GM04504 (cell line): ENCODE measurements at places on chromosomes 3 and 15.

DNA sequence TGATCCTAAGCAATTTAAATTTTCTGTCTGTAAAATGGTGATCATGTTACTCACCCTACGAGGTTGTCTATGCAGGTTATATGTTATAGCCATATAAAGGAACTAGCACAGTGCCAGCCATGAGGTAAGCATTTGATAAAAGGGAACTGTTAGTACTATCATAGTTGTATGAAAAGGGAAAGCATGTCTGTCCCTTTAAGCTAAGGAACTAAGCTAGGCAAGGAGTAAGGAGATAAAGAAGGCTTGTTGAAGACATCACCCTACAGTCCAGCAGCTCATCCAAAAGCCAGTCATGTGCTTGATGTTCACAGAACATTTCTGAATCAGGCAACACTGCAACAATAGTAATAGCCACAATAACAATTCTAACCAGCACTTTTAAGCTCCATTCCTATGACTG lies 243.9 kb downstream of the ZBTB20 start:
- DNase-seq = no peak

DNA sequence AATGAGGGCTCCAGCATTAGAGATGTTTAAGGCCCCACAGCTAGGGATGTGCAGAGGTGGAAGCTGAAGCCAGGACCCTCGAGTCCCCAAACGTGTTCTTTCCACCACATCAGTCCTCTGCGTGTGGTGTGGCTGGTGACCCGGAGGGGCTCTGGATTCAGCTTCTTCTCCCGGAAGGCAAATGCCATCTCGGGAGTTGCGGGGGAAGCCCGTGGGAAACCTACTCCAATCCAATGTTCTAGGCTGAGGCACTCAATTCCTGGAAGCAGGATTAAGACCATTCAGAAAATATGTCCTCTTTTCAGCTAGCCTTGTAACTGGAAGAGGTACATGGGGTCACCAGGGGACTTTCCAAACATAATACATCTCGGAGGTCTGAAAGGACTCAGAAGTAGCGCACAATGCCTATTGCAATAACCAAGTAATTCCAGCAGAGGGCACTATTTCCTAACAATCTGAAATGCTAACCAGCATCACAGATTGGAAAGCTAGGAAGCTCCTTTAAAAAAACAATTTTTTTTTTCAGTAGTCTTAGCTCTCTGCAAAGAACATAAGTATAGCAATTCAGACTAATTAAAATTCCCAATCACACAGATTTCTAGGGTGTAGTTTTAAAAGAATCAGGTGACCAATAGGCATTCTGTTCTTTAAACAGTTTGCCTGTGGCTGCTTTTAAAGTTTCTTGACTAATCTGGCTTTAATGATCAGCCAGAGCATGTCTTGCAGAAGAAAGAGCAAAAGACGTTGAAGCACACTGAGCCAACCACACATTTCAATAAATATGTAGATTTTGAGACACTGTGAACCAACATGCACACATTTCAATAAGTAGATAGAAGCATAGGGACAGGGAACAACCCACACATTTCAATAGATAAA lies 36.1 kb downstream of the BNC1 start:
- DNase-seq = peak; percentile 46

- peak; percentile 32 for DNase-seq
Observed at GRCh38 chr3:132352556-132353143, 35.4 kb downstream of the ACP3 start.

GRCh38 chr15:60477164-60477563 lies 1.8 kb downstream of the ICE2 start:
- no peak for DNase-seq

- no peak for DNase-seq
Observed at GRCh38 chr15:25058080-25058785, 103.4 kb downstream of the SNRPN start.

- DNase-seq = peak; percentile 61
Observed at GRCh38 chr3:47016934-47017435, 37.5 kb downstream of the NBEAL2 start.

DNA sequence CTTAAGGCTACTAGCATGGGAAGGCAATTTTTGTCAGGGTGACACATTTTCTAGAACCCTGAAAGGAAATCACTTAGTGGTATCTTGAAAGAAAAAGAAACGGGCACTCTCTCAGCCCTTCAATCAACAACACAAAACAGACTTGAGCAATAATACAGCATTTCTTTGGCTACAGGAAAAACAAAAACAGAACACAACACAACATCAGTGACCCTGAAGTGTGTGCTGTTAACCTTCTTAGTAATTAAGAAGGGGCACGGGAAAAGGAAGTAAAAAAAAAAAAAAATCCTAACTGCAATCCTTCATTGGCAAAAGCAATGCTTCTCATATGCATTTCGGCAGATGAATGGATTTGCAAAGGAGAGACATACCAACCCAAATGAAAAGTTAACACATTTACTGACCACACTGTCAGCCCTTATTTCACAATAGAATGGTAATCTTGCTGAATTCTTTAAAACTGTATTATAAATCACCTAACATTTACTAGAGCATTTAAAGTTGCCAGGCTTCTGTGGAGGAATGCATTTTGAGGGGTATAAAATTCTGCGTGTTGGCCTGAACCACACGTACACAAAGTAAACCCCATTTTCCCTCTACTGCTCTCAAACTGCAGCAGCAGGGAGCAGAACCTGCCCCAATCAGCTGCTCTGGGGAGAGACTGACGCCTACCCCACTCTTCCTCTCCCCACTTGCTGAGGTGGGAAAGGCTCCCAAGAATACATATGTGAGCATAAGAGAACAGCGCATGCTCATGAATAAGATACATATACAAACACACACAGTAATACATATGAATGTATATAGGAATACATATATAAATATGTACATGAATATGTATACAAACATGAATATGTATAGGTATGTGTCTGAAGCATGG lies 198.5 kb downstream of the FOXP1 start:
- DNase-seq = no peak

- DNase-seq = no peak
Observed at GRCh38 chr3:57980416-57980815, 27.8 kb upstream of the FLNB start.

- no peak for DNase-seq
Observed at GRCh38 chr15:44029003-44029402, 166.1 kb downstream of the FRMD5 start.

DNA sequence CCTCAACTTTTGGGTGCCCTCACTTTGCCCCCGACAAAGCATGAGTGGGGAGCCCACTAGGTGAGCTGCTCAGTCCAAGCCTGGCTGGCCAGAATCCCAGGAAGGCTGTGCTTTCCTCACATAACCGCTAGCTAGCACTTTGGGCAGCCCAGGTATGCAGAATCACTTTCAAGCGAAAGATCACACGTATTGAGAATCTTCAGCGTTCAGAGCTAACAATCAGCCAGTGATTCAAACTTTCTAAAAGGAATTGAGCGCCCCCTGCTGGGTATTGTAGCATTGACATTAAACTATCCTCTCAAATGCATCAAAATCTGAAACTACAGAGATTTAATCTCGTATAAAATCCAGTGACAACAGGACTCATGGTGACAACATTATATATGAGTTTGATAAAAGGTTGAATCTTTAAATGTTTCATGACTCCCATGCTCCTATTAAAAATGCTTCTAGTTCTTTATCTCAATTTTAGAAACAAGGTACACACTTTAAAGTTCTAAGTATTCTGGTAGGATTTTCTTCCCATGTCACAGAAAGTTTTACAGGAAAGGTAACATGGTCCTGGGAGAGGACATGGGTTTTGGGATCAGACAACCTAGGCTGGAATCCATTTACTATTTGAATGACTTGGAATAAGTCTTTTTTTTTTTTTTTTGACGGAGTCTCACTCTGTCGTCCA lies 11.8 kb downstream of the ANAPC13 start:
- peak; percentile 73 for DNase-seq

DNA sequence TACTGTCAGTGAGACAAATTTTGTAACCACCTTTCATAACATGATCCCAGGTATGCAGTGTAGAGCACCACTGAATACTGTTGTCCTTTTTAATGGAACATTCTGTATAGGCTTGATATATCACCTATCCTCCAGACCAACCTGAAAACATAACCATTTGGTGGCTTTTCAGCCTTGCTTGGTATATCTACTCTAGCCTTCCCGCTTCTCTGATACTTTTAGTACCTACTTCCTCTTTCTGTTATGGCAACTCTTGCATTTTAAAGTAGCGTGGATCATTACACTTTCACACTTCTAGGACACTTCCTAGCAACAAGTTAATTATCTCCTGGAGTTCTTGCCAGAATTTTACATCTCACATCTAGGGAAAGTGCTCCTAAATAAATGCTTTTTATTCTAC lies 226.6 kb upstream of the ROBO1 start:
- DNase-seq = no peak

- DNase-seq = peak; percentile 16
Observed at GRCh38 chr3:174397848-174398247, 461.3 kb upstream of the NAALADL2 start.

DNA sequence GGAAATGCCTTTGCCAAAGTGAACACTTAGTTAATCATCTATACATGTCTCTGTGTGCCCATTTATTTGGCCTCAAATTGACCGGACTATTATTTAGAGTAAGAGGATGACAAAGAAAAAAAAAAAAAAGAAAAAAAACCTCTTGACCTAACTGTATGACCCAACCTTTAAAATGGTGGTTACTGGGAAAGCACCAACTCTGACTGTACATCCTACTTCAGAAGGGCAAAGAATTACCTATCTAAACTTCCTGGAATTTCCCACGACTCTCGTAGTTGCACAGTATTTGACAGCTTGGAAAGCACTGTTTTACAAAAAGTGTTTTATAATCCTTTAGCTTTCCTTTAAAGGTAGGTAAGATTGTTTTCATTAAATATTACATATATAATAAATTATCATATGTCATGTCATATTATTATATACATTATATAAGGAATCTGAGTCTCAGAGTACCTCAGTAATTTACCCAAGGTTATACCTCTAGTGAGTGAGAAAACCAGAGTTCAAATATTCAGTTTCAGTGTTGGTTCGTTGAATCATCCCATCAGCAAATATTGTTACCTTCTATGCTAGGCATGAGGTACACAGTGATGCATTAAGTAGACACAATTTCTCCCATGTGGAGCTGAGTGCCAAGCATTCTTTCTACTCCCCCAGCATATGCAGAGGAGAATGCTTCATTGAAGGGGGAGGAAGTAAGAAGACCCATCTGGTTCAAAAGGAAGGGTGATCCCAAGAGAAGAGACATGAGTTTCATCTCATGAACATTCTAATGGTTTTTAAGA lies 5.0 kb downstream of the BCL2A1 start:
- DNase-seq = no peak

GRCh38 chr3:14125193-14126016 lies 553 bp downstream of the TMEM43 start:
- DNase-seq = peak; percentile 91

DNA sequence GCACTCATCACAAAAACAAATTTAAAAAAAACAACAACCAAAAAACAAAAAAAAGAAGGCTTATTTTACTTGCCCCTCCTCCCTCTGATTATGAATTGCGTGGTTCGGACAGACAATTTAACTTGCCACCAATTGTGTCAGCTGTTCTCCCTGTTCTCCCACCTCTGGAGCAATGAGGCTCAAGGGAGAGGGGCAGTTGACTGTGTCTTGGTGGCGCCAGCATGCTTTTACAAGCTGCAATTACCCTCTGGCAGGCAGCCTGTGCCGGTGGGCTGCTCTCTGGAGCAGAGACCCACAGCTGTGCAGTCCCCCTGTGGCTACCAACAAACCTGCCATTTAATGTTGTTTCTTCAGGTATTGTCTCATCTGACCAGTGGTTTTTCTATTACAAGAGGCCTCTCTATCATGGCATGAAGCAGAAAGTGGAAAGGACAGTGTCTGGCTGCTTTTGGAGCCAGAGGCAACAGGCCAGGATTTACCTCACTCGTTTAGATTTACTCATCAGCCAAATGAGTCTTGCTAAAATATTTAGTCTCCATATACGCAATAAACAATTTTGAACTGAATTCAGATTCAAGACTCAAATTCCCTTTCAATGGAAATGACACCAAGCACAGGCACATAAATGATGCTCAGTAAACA lies 192.0 kb upstream of the TPRG1 start:
- no peak for DNase-seq

- DNase-seq = no peak
Observed at GRCh38 chr15:62798536-62798935, 244.0 kb upstream of the TPM1 start.

DNA sequence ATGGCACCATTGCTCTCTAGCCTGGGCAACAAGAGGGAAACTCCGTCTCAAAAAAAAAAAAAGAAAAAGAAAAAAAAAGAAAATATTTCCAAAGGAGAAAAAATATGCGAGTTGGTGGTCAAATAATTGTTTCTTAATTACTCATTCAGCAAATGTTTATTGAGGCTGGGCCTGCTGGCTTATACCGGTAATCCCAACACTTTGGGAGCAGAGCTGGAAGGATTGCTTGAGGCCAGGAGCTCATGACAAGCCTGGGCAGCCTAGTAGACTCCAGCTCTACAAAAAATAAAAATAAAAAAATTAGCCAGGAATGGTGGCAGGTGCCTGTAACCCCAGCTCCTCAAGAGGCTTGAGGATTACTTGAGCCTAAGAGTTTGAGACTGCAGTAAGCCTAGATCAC lies 4.1 kb downstream of the KNL1 start:
- no peak for DNase-seq

DNA sequence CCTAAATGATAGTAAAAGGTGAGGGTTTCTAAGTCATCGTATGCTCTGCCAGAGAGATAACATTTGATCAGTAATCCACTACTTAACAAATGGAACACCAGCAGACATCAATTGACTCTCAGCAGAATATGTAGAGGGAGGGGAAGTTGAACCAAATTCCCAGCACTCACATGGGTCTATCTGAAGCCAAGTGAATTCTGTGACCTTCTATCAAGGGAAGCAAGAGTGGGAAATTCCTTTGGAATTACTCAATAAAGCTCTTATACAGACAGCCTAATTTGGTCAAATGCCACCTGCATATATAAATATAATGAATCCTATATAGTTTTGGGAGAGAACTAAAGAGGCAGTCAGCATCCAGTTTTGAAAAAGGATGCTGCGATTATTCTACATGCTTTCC lies 15.8 kb upstream of the KCNMB2 start:
- no peak for DNase-seq

DNA sequence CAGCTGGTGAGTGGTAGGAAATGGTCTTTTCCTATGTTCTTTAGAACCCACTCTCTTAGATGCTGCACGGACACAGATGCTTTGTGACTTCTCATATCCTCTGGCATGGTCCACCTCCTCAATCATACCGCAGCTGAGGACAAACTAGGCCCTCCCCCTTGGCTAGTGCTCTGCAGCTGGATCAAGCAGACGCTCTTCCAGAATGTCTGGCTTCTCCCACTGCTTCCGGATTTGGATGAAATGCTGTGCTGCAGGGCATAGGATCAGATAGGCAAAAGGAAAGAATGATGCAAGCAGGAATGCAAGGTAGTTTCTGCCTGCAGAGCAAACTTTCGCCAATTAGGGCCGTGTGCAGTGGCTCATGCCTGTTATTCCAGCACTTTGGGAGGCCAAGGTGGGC lies 75.7 kb upstream of the SLC4A7 start:
- peak; percentile 72 for DNase-seq

GRCh38 chr3:170724599-170725280 lies 138.9 kb upstream of the SLC7A14 start:
- DNase-seq = peak; percentile 84

- no peak for DNase-seq
Observed at GRCh38 chr15:90742087-90742486, 24.9 kb downstream of the BLM start.
